ENCODE measurements at places on chromosomes 4 and X.
A peak's percentile ranks its signal among the peaks of the same experiment; 100 is the strongest.

DNA sequence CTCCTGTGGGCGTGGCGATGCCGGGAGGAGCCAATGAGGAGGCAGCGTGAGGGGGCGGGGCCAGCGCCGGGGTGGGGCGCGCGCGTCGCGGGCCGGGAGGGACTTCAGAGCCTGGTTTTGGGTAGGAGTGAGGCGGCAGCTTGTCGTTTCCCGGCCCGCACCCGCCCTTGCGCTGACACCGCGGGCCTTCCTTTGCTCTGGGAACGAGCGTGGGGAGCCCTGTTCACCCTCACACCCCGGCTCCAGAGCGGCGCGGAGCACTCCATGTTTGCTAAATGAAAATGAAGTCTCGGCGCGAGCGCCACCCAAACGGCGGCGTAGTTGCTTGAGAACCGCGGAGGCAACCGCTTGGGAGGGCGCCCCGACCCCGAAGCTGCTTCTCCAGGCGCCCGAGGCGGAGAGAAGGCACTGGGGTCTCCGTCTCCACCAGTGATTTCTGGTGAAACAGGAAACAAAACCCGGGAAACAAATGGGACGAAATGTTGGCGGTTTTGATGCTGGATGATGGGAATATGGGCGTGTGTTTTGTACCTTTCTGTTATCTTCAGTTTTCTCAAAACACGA is 497 bp upstream of the GRPEL1 start:
- DNase-seq = peak; percentile 98

DNA sequence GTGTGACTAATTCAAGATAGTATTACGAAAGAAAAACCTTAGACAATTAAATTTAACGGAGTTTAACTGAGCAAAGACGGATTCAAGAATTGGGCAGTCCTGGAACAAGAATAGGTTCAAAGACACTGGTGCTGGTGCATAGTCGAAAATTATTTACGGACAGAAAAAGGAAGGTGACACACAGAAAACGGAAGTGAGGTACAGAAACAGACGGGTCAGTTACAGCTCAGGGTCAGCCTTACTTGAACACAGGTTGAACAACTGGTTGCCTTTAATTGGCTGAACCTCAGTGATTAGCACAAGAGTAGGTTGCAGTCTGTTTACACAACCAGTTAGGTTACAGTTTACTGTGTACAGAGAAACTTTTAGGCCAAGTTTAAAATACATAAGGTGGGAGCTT is 31.5 kb downstream of the KLHL8 start:
- no peak for DNase-seq

DNA sequence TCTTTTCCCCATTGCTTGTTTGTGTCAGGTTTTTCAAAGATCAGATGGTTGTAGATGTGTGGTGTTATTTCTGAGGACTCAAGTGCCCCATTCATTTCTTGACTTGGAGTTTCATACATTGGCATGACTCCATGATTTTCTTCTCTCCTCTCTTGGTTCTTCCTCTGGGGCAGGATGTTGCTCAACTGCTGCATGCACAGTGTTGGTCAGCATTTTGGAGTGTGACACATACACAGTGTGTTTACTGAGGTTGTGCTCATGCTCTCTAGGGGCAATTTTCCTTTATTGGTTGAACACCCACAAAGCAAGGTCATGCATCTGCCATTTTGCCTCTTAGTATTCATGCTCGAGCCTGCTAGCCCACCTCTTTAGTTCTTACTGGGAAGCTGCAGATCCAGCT is 1993.8 kb downstream of the ARAP2 start:
- DNase-seq = no peak

GRCh38 chr4:121054373-121054772 is 18.0 kb downstream of the NDNF start:
- DNase-seq = no peak

- DNase-seq = no peak
These were observed 79.0 kb upstream of the TRAM1L1 start for GRCh38 chr4:117164338-117164737.

- no peak for DNase-seq
These were observed 56.3 kb upstream of the SPRY1 start for GRCh38 chr4:123340381-123340701.

GRCh38 chr4:120491481-120491880 is 424.8 kb upstream of the MAD2L1 start:
- no peak for DNase-seq

- DNase-seq = no peak
These were observed 210.0 kb downstream of the SPANXN3 start for GRCh38 chrX:143306991-143307937.

DNA sequence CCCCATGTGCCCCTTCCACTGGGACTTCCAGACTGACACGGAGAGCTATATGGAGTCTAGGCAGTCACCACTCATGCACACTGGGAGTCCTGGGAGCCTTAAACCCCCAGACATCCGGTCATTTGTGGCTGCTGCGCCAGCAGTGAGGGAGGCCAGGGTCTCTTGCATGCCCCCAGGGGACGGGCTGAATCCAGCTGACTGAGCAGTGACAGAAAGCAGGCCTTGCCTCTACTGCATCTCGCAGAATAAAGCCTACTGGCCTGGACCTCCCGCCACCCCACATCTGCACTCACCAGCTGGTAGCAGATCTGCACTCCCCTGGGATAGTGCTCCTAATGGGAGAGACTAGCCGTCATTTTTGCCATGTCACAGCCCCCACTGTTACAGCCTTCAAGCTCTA is 1234.2 kb downstream of the FAM133A start:
- no peak for DNase-seq

GRCh38 chrX:67892401-67892800 is 348.6 kb downstream of the AR start:
- no peak for DNase-seq

GRCh38 chr4:78953769-78954666 is 14.8 kb upstream of the PAQR3 start:
- peak; percentile 41 for DNase-seq

DNA sequence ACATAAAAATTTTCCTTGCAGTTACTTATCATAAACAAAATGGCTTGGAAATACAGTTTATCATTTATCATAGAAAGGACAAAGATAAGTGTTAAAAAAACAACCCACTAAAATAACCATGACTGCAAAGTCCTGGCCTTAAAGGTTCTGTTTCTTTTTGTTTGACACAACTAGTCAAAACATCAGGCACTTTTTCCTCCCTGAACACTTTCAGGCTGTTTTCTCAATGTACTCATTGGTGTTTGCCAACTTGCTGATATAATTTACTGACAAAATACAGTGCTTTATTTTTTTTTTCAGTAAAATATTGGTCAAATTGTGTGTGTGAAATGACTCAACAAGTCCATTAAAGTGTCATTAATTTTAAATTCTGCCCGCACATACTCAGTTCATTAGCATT is 156.6 kb downstream of the ADGRL3 start:
- DNase-seq = no peak

DNA sequence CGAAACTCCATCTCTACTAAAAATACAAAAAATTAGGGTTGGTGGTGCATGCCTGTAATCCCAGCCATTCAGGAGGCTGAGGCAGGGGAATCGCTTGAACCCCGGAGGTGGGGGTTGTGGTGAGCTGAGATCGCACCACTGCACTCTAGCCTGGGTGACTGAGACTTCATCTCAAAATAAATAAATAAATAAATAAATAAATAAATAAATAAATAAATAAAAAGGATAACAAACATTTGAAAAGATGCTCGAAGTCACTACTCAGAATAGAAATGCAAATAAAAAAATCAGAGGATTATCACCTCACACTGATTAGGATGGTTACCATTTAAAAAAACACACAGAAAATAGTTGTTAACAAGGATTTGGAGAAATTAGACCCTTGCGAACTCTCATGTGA is 73.8 kb downstream of the LARP1B start:
- no peak for DNase-seq

GRCh38 chrX:41655631-41656030 is 33.1 kb upstream of the GPR34 start:
- no peak for DNase-seq

DNA sequence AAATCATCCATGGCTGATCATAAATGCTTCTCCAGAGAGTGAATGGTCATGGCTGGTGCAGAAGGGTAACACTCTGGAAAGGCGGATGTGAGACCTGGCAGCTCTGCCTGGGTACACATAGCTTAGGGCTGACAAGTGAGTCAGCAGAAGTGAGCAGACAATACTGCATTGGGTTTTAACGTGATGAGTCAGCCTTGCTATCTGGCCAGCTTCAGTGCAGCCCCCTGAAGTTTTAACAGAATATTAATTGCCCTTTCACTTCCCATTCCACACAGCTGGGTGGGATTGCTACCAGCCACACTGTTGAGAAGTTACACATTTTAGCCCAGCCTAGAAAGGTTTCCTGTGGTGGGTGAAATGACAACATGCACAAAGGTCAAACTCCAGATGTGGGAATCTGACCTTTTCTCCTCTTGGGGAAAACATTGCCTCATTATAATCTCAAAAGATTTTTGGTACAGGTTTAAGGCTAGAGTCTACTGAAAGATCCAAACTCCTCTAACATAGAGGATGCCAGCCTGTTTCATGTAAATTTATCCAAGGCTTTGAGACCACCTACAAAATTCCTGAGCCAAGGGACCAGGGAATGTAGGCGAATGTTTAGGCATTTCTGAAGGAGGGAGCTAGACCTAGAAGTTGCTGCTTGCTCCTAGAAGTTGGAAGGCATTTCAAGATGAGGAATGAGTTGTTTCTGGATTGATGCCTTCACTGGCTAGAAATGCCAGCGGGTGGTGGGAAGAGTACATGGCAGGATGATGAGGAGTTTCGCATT is 230.3 kb upstream of the PGRMC2 start:
- peak; percentile 70 for DNase-seq

- no peak for DNase-seq
These were observed 83.7 kb downstream of the HTRA3 start for GRCh38 chr4:8353158-8353669.

DNA sequence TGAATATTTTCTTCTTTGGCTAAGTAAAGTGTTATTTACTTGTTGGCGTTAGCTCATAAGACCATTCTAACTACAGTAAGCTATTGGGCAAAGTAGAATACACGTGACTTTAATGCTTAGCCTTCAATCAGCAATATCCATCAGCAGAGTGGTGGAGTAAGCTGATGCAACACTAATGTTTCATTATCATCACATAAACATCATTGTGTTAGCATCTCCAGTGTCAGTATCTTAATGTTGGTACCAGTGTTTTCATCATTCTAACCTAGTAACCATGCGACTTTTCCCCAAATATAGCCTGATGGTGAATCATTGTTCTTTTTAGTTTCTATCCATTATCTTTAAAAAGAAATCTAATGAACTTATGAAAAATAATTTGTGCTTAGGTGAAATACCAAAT is 48.5 kb downstream of the APOOL start:
- no peak for DNase-seq

DNA sequence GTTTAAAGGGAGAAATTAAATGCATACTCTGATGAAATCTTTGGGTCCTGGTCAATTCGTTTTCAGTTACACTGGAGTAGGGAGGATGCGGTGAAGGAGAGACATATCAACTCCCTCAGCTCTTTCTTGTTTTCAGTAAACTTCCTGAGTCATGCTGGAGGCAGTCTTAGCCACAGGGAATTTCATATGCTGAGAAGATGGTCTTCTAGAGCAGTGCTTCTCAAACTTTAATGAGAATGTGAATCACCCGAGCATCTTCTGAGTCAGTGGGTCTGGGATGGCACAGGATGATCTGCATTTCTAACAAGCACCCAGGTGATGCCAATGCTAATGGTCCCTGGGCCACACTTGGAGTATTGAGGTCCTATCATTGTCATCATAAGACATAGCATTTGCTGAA is 214.5 kb downstream of the KIT start:
- DNase-seq = no peak

- no peak for DNase-seq
These were observed 1730.3 kb upstream of the TENM3 start for GRCh38 chr4:180512801-180513475.

DNA sequence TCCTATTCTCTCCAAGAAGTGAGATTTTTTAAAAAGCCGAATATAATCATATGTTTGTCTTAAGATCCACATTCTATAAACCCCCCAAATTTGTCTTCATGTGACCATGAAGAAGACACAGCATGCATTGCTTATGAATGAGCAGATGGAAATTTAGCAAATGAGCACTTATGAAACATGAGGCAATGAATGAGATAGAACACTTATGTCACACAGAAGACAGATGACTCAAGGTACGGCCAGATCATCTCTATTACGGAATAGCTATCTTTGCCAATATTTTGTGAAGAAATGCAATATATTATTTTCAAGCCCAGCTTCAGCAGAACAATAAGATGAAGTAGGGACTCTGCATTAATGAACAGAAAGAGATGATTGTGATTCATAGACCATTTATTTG is 21.4 kb downstream of the PHEX start:
- DNase-seq = no peak

DNA sequence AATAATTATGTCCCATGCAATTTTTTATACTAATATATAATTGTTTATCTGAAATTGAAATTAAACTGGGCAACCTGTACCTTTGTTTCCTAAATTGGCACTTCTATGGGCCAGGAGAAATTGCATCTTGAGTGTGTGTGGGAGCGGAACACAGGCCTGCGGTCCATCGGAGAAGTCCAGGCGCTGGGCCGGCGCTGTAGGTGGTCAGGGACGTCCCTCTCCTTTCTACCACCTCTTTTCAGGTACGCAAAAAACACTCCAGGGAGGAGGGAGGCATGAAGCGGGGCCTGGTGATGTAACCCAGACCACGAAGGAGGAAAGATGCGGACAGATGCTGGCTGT is 717 bp downstream of the MGAT4D start:
- no peak for DNase-seq

DNA sequence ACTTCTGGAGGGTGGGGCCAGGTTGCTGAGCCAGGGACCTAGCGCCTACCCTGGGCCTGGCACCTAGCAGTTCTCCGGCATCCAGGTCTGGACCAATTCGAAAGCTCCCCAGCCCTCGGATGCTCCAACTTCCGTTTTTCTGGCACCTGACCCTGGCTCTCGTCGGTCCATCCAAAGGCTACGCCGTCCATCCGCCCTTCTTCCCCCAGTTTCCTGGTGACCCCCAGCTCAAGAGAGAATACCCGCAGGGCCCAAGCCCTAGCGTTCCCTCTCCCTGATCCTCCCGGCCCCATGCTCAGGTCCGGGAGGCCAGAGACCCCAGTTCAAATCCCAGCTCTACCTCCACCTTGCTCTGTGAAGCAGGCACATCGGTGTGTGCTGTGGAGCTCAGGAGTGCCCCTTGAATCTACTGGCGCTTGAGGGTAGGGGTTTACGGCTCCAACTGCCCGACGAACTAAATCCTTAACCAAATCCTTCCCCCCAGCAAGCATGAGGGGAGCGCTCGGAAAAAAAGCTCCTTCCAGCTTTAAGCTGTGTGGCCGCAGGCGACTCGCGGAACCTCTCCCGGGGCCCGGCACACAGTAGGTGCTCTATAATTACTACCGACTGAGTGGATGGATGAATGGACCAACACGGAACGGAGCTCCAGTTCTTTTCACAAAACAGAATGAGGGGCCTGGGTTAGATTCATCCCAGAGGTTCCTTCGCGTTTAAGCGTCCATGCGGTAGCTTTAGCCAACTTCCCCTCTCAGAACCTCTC is 1.1 kb downstream of the CRMP1 start:
- no peak for DNase-seq

All from K562 (cell line).